Omental fat pad (tissue), 4 donors: ENCODE measurements at places on chromosomes 2 and 18.

- DNase-seq: no peak
These were observed 1.7 kb downstream of the SEPTIN2 start for GRCh38 chr2:241317391-241317790.

DNA sequence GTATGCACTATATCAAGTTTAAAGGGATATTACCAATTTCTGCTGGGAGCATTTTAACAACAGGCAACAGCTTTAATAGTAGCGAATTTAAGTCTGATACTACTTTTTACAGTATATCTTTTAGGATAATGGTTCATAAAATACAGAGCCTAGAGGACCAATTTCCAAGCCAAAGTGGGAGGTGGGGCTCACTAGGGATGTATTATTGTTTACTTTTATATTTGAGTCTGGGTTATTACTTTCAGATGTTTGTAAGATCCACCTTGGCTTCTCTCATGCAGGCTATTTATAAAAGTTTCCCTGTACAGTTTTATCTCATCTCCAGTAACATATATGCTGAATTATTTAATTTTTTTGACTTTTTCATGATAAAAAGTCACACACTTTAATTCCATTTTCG is 242.0 kb downstream of the CMPK2 start:
- DNase-seq: no peak

DNA sequence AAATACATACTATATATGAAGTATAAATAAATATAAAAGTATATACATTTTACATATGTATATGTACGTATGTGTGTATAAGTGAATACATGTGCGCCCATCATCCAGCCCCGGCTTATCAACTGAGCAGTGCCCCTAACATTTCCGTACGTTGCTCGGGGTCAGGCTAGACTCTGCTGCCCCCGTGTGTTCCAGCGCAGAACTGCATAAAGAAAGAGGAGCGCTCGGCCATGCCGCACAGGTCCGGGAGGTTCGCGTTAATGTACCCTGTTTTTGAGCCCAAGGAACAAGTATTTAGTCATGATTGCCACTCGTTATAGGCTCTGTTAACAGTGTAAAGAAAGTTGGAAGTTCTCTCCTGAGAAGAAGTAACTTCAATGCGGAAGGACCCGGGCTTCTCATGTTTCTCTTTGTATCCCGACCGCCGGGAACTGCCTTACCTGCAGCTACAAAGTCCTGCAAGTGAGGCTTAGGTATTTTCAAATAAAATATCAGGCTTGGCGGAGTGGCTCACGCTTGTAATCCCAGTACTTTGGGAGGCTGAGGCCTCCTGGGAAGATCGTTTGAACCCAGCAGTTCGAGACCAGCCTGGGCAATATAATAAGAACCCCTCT is 55.7 kb downstream of the CD8B2 start:
- DNase-seq: peak; percentile 82

DNA sequence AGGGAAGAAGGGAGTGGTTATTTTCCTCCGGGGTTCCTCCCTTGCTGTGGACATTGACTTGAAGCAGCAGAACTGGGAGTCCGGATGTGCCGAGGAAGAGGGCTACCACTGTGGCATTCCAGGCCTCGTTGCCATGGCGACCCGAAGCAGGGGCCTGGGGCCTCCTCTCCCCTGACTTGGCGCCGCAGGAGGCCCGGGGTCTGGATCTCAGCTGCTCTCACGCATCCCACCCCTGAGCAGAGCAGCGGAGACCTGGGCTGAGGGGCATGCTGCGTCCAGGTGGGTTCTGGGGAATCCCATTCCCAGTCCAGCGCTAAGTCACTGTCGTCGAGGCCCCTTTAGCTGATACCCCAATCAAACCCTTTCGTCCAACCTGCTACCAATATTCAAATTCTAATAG is 100.2 kb downstream of the BCL11A start:
- DNase-seq: no peak

DNA sequence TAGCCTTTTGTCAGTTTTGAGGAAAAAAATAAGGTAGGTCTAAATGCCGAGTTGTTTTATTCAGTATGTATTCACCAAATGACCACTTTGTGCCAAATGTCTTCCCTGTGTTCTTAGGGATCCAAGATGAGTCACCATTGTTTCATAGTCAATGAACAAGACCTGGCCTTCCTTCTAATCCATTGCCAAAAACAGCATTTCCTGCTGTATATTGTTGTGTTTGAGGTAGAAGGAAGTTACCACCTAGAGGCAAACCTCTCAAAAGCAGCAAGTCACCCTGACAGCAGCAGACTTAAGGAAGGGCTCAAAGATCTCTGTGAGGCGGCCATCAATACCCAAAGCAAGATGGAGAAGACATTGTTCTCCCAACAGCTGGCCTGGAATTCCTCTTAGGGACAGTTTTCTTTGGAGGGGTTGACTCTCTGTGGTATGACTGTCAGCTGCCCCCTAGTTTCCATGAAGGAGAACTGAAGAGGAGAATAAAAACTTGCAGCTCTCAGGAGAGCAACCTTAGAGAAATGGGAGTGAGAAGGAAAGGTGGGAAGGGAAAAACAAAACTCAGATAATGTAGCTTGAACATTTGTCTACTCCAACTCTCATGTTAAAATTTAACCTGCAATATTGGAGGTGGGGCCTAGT is 328.3 kb downstream of the LRATD1 start:
- DNase-seq: no peak

DNA sequence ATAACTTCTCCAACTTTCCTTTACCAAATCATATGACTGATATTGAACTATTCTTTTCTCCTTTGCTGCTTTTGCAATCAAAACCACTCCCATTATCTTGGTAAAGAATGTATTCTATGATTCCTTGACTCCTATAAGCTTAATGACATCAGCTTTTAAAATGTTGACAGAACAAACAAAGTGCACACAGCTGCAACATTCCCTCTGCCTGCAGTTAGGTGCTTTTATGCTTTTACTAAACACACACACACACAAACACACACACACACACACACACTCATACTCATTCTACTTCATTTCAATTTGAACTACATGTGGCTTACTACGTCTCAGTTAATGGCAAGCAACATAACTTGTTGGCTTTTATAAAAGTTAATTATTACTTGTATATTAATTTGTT is 946.6 kb downstream of the DPP10 start:
- DNase-seq: no peak

- DNase-seq: no peak
These were observed 31.8 kb downstream of the TGIF1 start for GRCh38 chr18:3481696-3482210.

GRCh38 chr2:64876137-64876647 is 113.0 kb upstream of the SLC1A4 start:
- no peak for DNase-seq
